ENCODE measurements at places on chromosomes 6 and 20.

GRCh38 chr20:20741087-20742045 lies 28.9 kb upstream of the RALGAPA2 start:
- DNase-seq: no peak

GRCh38 chr6:169271877-169272216 lies 18.2 kb upstream of the THBS2 start:
- DNase-seq: no peak

DNA sequence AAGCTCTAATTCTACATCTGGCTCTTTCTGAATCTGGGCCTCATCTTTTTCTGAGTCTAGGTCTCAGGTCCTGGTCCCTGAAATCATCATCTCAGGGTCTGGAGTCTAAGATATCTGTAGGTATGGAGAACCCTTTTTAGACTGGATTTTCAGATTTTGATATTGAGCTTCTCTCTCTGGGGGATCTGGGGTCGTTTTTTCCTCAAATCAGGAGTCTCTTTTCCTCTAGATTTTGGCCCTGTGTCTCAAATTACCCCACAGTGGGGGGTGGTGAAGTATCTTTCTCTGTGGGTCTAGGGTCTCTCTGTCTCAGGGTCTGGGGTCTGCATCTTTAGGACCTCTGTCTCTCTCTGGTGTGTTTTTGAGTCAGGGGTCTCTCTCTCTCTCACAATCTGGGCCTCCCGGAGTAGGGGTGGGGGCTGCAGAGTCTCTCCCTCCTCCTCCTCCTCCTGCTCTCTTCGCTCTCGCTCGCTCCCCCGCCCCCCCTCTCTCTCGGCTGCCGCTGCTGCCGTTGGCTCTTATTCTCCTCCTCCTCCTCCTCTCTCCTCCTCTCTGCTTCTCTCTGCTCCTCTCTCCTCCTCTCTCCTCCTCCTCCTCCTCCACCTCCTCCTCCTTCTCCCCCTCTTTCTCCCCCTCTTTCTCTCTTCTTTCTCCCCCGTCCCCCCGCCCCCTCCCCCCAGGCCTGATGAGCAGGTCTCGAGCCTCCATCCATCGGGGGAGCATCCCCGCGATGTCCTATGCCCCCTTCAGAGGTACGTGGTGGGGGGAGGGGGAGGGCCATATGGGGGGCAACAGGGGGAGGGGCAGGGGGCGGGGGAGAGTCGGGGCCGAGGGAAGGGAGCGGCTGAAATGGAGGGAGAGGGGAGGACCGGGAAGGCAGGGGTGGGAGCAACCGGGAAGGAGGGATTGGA lies at the start of gene SYNGAP1:
TSS of gene SYNGAP1 (plus strand) at position 486 of the 911 bp plus-strand sequence. CDS start at position 686, 200 bp downstream.
- peak; percentile 89 for DNase-seq

- no peak for DNase-seq
Measured at GRCh38 chr20:25459111-25459830, 51.8 kb downstream of the GINS1 start.

GRCh38 chr6:149293244-149293643 lies 24.3 kb upstream of the TAB2 start:
- no peak for DNase-seq

Data from right hindlimb (tissue), 1 donor.